Muscle of leg (tissue), 16 donors: ENCODE measurements at places on chromosomes 12 and 14. TPM values are rescaled to one million over a fixed set of nuclear protein-coding genes. Genes with fewer than 3 reads are reported as not detected.

- no peak for DNase-seq
Observed at GRCh38 chr14:68705741-68706283, 87.1 kb downstream of the ZFP36L1 start.

DNA sequence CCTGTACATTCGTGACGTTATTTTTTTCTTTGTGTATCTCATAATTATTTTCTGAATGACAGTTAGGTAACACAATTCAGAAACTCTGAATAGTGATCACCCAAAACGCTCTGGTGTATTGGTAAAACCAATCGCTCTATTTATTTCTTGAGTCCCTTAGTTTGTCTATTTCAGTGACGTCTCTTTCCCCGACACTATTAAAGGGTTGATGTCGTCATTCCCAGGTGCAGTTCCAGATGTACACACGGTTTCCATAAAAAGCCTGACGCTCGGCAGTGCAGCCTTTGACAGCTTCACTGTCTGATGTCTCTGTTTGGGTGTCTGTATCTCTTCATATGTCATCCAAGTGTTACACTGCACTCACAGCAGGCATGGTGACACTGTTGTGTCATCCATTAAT is 701.4 kb downstream of the TMEM121 start:
- DNase-seq = no peak

- DNase-seq = no peak
Observed at GRCh38 chr12:18296909-18297280, 35.6 kb downstream of the PIK3C2G start.

DNA sequence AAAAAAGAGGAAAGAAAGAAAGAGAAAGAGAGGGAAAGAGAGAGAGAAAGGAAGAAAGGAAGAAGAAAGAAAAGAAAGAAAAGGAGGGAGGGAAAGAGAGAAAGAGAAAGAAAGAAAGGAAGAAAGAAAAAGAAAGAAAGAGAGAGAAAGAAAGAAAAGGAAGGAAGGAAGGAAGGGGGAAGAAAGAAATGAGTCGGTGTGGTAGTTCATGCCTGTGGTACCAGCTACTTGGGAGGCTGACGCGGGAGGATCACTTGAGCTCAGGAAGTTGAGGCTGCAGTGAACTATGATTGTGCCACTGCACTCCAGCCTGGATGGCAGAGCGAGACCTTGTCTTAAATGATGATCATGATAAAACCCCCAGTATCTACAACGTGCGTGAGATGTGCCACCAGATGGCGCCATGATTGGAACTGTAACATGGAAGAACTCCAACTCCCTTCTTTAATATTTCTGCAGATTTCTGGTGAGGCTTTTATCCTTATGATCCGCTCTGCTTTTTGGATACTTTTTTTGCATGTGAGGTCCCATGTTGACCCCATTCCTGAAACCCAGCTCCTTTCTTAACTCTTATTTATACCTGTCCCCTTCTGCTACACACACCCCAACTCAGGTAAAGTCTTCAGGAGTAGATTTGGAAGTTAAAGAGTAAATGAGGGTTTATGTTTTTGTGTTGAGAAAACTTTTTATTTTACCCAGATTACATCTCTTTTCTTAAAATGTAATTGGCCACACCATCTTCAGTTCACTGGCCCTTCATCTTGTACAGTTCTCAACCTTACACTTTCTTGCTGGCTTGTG is 25.6 kb downstream of the RNASE10 start:
- peak; percentile 74 for DNase-seq

DNA sequence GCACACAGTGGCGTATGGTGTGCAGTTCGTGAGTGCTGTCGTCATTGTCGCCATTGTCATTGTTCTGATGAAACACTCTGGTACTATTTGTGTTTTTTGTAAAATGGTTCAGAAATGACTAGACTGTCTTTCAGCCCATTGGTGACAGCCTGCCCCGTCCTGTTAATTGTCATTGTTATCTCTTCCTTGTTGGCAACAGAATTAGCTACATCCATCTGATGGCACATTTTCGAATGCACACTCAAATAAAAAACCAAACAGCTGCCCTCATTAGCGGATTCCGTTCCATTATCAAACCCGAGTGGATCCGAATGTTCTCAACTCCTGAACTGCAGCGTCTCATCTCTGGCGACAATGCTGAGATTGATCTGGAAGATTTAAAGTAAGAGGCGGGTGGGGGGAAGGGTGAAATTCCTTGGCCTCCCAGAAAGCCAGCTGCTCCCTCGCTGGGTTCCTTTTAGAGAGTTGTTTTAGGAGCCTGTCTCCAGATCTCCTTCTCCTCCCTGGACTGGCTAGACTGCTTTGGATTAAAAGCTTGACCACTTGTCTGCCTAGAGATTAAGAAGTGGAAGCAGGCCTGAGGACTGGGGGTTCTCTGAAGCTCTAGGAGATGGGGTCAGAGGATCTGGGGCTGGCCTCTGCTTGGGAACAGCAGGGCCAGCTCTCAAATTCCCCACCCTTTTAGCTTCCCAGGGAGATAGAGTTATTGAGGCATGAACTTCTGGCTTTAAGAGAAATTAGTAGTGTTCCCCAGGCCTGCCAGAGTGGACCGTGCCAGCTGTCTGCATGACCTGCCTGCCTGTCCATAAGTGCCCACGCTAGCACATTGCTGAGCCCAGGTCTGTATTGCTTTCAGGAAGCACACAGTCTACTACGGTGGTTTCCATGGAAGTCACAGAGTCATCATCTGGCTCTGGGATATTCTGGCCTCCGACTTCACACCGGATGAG is 43.3 kb downstream of the MMAB start:
- no peak for DNase-seq

GRCh38 chr14:25521616-25522015 is 471.7 kb upstream of the STXBP6 start:
- no peak for DNase-seq

DNA sequence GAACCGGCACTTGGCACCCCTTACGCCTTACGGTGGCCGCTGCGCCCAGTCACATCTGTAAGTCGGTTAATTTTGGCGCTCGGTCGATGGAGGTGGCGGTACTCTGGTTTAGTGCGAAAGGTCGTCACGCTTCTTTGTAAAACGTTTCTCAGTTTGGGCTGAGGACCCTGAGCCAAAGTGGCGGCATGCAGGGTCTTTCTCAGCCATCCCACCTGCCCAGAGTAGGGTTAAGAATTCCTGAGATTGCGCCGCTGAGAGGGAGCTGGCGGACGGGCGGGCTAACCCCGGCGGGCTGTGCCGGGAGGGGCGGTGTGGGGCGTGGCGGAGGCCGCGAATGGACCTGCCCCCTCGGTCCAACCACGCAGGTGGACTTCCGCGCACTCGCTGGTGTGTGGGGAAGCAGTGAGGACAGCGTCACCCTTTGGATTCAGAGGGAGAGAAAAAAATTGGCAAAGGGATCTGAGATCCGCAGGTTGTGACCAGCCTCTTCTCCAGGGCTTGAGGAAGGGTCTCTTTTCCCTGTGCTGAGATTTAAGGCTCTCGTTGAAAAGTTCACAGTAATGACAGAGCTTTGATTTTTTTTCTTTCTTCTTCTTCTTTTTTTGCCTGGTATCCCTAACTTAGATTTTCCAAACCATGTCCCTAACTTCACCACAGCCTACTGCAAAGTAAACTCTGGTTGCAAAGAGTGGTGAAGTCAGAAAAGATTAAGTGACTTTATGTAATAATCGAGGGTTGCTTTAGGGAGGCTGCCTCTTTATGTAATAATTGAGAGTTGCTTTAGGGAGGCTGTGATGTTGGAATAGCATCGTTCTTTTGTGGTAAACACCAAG is 602 bp upstream of the FBXO33 start:
- peak; percentile 92 for DNase-seq

OTOGL gene
- total RNA-seq = 0.40 TPM

DNA sequence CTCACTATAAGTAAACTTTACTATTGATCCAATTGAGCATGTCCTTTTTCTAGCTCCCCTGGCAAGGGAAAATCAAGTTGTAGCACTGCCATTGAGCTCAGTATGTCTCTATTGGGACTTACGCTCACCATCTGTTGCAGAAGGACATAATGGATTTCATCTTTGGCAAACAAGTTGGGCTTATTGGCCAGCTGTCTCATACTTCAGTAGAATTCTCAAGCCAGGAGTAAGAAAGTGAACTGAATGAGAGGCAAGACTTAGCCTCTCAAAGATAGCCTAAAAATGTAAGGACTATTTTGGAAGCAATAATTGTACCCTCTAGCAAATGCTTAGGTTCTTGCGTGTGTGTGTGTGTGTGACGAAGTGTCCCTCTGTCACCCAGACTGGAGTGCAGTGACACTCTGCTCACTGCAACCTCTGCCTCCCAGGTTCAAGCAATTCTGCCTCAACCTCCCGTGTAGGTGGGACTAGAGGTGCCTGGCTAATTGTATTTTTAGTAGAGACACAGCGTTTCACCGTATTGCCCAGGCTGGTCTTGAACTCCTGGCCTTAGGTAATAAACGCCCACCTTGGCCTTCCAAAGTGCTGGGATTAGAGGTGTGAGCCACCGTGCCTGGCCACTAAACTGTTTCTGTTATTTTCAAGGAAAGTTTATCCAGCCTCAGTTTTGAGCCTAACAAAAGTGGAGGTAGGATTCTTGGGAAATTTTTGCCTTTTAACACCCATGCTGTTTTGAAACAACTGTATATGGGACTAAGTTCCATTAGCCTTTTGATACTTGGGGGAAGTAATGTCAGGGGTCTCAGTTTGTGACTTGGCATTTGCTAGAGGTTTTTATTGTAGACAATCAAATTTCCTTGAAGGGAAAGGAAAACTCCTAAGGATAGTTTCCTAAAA is 7.0 kb downstream of the HNRNPA1 start:
- peak; percentile 86 for DNase-seq

DNA sequence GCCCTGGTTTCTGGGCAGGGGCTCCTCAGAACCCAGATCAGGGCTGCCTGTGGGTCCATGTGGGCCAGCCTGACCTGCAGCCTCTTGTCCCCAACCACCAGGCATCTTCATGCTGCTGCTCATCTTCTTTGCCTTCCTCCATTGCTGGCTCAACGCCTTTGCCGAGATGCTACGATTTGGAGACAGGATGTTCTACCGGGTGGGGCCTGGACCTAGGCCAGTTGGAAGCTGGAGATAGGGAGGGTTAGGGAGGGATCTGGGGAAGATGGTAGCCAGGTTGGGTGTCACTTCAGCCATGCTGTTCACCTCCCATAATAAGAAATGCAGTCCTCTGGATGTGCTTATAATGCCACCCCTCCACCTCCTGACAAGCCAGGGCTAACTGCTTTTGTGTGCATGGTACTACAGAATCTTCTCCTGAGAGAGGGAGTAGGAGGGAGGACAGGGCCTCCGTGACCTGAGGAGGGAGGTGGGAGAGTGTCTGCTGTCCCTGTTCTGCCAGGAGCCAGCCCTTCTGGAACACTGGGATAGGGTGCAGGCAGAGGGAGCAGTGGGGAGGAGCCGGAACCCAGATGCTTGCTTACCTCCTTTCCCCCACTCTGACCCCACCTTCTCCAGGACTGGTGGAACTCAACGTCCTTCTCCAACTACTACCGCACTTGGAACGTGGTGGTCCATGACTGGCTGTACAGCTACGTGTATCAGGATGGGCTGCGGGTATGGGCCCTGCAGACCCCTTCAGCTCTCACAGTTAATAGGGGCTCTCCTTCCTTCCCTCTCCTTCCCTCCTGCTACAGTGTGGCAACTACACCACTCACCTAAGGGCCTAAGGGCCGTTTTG is 17.6 kb downstream of the SOAT2 start:
- no peak for DNase-seq

KRT5 gene
- total RNA-seq = 0.66 TPM

- no peak for DNase-seq
Observed at GRCh38 chr12:98456041-98456440, 59.3 kb upstream of the TMPO start.

DNA sequence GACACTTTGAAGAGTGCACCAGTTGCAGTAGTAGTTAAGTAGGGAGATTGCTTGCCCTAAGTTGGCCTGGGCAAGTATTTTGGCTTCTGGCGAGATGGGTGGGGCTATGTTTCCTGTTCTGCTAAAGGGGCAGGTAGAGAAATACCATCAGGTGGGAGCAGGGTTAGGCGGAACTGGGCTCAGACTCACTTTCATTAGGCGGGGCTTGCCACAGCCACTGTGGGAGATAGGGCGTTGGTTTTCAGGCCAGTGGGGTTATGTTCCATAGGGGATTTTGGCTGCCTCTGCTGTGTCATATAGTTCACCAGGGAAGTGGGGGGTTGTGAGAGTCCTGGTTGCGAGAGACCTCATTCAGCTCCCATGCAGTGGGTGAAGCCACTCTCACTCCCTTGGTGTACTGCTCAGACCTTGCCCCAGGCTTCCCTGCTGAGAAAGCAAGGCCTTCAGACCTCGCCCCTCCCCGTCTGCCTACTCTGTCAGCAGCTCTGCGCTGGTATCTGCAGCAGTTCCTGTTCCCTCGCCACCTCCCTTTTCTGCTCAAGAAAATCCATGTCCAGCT is 43.3 kb downstream of the AEBP2 start:
- DNase-seq = peak; percentile 26

DNA sequence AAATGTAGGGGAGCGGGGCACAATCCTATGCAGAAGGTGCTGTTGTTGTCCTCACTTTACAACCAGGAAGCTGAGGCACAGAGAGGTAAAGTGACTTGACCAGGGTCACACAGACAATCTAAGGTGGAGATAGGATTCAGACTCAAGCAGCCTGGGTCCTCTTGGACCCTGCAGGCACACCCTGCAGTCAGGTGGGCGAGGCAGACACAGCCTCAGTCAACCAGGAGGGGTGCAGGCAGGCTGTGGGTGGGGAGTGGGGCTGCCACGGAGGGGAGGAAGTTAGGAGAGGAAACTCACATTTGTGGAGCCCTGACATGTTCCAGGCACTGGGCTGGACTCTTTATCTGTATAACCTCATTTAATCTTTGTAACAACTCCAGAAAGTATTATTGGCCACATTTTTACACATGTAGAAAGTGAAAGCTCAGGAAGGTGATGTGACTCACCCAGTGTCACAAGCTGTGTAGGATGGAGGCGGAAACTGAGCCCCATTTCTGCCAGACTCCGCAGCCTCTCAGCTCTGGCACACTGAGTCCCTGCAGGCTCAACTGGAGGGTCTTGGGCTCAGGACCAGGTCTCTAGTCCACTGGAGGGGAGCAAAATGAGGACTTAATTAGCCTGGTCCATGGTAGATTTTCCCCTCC is 24.9 kb upstream of the CHGA start:
- DNase-seq = no peak

SMIM41 gene
- total RNA-seq = 0.13 TPM

NDUFB1 gene
- 277 TPM for total RNA-seq

SLC5A8 gene
- total RNA-seq = 0.04 TPM

DNA sequence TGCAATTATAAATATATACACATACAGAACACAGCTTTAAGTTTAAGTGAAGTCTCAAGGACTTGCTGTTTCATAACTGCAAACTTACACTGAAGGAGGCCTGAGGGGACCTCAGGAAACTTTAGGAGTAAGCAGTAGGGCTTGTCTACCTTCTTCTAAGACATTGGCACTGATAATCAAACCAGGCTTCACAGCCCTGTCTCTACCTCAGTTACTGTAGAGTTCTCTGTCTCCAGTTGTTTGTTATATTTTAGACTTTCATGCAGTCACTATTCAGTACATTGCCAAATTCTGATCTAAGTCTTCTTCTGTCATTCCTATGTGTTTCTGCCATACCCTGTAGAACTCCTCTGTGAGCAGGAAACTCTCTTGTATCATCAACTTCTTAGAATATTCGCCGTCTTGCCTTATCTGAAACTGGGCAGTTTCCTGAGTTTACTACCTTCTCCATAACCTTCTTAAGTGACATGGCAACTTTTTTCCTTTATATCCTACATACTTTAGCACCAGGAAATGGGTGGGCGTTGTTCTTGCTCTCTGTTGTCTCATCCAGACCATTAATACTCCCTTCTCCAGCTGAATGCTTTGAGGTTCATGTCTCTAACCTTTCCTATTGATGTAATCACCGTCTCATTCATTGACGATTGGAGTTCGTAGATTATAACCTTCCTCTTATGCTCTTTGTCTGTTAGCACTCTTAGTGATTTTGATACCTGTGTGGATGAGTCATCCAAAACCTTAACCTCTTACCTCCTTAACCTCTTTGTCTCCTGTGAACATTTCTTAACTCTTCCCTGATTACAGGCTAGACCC is 11.4 kb downstream of the APAF1 start:
- DNase-seq = no peak
